Tibial nerve (tissue), 4 donors: ENCODE measurements at places on chromosomes 2 and 18.

DNA sequence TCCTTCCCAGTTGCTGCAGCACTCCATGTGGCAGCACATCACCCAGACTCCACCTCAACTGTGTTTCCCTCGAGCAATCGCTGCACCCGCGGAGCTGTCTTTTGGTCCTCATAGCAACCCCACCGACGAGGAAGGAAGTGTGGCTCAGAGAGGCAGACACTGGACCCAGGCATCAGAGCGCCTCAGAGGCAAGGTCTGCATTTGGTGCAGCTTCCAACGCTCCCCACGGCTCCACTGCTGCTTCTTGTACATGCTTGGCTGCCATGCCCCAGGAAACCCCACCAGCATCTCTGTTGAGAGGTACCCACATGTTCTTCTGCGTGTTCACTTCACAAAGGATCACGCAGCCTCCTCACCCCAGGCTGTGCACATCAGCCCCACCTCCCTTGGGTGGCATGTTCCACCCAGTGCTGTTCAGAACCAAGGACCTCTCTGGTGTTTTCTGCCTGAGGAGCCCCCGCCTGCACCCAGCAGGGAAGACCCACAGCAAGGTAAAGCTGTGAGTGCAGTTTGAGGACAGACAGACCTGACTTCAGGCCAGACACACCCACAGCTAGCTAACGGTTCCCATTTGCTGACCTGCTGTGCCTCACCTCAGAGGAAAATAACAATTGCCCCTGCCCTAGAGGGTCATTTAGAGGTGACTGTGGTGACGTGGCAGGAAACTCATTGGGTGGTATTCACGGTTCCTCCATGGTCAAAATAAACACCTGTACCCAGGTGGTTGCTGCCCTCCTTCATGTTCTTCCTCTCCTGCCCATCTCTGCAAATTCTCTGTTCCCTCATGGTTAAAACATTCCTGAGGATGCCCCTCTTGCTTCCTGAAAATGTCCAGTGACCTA is 326.3 kb upstream of the MYT1L start:
- DNase-seq = no peak

GRCh38 chr2:231172025-231172424 is 26.4 kb upstream of the ARMC9 start:
- DNase-seq = no peak

GRCh38 chr2:5803547-5803946 is 111.4 kb downstream of the SOX11 start:
- DNase-seq = no peak

DNA sequence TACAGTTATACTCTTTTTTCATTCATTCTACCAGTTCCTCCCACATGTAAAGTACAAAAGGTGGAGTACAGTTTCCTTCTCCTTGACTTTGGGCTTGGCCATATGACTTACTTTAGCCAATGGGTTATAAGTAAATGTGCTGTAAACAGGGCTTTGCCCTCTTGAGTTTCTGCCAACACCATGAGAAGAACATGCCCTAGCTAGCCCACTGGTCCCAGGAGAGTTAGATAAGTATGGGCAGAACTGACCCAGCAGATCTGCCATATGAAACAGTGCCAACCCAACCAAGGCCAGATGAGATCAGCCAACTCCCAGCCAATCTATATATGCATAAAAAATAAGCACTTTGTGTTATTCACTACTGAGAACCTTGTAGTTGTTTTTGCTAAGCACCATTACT is 25.5 kb downstream of the ZC3H8 start:
- DNase-seq = no peak

DNA sequence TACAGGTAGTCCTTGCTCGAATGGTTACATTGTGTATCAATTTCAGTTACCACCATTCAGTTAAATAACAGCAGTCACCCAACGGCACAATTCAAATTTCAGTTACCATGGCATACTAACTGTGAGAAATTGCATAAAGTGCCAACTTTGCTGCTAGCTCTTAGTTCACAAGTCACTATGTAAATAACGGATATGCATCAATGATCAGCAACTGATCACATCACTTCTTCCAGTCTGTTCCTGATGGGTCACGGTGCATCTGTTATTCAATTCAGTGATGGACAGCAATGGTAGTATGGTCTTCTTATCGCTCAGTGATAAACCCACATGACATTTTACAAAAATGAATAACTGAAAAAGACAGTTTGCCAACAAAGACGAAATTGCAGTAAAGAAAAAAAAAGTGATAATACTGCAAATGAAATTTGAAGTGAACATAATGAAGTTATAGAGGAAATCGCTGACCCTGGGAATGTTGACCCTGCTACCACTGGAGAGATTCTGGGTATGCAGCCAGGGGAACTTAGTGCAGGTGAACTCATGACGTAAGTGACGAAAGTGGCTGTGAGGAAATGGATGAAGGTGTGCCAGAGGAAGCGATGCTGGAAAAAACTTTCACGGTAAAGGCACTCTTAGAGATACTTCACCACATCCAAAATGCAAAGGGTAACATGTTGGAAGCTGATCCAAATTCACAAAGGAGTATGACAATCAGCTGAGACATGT is 25.9 kb upstream of the RAPGEF4 start:
- DNase-seq = no peak

- DNase-seq = no peak
These were observed 56.0 kb downstream of the HAUS1 start for GRCh38 chr18:46160050-46160798.

GRCh38 chr2:112995346-112995920 is 9.8 kb upstream of the IL36A start:
- no peak for DNase-seq

DNA sequence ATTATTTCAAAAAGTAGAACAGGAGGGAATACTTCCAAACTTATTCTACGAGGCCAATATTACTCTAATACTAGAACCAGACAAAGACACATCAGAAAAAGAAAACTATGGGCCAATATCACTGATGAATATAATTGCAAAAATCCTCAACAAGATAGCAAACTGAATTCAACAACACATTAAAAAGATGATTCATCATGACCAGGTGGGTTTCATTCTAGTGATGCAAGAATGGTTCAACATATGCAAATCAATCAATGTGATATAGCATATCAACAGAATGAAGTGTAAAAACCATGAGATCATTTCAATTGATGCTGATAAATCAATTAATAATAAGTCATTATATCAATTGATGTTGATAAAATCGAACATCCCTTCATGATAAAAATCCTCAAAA is 22.4 kb upstream of the EML6 start:
- DNase-seq = no peak

DNA sequence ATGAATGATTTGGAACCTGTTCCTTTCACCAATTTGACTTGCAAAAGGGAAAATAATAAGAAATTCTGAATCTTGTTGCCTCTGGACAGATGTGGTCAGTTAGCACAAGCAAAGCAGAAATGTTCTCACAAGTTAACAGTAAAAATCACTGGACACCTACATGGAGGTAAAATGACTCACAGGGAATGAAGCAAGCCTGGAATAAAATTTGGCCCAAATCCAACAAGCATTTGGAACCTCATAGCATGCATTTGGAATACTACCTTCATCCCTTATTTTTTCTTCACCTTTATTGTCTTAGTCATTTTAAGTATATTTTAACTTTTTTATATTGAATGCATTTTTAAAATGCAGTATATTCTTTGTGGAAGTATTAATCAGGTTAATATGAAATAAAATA is 602.9 kb downstream of the ARHGAP15 start:
- no peak for DNase-seq

- DNase-seq = no peak
These were observed 808.9 kb downstream of the LRRTM4 start for GRCh38 chr2:76713312-76713711.

GRCh38 chr2:192775459-192776262 is 580.9 kb upstream of the TMEFF2 start:
- DNase-seq = no peak

DNA sequence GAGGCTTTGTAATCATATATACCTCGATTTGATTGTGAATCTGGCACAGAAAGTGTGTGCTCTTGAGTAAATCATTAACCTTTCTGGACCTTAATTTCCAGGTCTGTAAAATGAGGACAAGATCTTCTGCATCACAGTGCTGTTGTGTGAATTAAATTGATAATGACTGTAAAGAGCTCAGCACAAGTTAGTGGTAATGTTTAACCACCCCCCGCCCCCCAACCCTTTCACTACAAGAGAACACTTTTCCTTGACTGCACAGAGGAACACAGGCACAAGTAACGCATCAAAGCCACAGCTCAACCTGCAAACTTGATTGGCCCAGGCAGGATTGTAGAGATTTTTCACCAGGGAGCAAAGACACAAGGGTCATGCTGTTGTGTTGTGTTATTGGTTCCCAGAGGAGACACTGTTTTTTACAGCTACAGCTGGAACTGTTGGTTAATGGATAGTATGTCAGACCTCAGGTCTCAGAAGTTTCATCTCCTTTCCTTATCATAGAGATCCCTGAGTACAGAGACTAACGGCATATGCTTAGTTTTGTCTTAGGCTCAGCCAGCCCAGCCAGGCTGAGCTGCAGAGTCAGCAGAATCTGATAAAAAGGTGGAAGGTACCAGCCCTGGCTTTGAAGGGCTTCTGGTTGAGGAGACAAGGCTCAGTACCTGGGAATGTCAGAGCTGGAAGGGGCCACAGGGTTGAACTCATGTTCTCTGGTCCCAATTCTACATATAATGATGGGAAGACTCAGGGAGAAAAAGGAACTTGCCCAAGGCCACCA is 10.6 kb downstream of the SETBP1 start:
- no peak for DNase-seq

DNA sequence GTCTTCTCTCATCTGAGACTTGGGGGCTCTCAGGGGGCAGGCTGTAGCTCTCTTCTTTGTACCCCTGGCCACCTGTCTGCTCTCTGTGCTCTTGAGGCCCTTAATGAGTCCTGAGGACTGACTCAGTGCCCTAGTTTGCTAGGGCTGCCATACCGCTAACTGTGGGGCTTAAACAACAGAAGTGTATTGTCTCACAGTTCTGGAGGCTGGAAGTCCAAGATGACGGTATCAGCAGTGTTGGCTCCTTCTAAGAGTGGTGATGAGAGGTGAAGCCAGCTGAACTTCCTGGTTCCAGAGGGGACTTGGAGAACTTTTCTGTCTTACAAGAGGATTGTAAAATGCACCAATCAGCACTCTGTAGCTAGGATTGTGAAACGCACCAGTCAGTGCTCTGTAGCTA is 67.0 kb downstream of the ACOXL start:
- no peak for DNase-seq

DNA sequence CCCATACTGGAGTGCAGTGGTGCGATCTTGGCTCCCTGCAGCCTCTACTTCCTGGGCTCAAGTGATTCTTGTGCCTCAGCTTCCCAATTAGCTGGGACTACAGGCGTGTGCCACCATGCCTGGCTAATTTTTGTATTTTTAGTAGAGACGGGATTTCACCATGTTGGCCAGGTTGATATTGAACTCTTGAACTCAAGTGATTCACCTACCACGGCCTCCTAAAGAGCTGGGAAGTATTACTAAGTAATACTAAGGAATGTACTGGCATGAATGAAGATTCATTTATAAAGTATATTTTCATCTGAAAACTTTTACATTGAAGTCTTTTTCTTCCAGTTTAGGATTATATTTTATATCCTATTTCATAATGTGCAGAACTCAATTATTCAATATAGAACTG is 38.1 kb downstream of the NUP35 start:
- DNase-seq = no peak

DNA sequence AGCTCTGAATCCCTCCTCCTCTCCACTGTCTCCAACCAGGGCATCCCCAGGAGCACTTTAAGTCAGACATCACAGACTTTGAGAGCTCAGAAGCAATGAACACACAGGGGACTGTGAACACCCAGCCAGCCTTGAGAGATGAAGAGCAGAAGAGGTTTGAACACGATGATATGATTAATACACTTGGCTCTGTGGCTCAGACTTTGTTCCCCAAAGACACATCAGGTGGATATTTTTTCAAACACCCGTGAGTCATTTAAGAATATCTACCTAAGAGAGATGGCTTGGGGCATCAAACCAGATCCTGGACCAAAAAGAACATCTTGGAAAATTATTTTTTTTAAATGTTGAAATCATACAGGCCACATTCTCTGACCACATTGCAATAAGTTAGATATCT is 134.9 kb upstream of the OTOS start:
- no peak for DNase-seq

DNA sequence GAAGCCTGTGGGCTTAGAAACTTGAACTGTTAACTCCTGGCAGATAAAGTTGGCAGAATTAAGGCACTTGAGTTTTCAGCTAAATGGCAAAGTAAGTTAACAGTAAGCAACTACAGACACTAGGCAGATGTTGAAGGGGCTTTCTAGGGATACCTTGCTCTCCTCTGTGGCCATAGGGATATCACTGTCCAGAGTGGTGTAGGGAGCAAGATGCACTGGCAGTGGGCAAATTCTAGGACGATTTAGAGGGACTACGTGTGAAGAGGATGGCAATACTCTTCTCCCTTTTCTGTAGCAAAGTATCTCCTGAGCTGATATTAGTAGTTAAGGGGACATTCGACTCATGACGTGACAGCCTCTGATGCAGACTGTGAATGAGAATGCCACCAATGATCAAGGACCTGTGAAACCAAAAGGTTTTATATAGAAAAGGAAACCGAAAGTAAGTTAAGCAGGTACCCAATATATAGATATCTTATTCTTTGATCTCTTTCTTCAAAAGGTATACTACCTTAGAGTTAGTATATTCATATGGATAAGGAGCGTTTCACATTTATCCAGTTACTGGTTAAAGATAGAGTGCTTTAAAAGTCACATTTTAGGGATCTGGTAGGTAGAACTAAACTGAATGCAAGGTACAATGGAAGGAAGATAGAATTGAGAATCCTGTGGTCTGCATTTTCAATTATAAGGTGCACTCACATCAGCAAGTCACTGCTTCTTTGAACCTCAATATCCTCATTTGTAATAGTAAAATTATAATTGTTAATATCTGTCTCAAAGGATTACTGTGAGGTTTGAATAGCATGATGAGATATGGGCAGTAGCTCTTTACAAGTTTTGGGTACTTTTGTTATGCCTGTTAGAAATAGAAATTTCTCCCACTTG is 106.4 kb downstream of the KCNH7 start:
- DNase-seq = no peak

- no peak for DNase-seq
These were observed 1386.4 kb upstream of the ZEB2 start for GRCh38 chr2:145906354-145906753.

DNA sequence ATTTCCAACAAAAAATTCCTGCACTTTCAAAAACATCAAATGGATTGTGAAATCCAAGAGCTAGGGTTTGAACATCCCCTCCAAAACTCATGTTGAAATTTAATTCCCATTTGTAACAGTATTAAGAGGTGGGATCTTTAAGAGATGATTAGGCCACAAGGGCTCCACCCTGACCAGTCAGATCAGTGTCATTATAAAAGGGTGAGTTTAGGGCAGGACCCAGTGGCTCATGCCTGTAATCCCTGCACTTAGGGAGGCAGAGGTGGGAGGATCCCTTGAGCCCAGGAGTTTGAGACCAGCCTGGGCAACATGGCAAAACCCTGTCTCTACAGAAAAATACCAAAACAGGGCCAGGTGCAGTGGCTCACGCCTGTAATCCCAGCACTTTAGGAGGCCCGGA is 8.9 kb downstream of the GTF3C2 start:
- DNase-seq = no peak

DNA sequence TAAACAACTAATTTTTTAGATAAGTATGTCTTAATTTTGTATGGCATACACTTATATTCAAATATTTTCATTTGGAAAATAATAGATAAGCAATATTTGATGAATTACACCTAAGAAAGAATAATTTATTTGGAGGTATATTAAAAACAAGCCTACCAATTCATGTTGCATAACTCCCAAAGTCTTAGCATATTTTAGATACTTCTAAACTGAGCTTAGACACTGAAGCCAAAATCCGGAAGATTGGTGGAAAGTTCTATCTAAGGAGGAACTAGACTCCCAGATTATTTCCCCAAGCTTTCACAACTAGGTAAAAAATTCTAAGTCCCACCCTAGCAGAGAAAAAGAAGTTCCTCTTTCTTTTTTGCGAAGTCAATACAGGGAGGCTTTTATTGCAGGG is 221.0 kb upstream of the MMADHC start:
- no peak for DNase-seq
